Fibroblast of skin of left quadriceps (primary cell): ENCODE measurements at places on chromosomes 11 and 22.

- DNase-seq = no peak
Measured at GRCh38 chr11:111602865-111603610, 789 bp downstream of the SIK2 start.

- DNase-seq = no peak
Measured at GRCh38 chr11:64875369-64876228, 2.8 kb downstream of the EHD1 start.

DNA sequence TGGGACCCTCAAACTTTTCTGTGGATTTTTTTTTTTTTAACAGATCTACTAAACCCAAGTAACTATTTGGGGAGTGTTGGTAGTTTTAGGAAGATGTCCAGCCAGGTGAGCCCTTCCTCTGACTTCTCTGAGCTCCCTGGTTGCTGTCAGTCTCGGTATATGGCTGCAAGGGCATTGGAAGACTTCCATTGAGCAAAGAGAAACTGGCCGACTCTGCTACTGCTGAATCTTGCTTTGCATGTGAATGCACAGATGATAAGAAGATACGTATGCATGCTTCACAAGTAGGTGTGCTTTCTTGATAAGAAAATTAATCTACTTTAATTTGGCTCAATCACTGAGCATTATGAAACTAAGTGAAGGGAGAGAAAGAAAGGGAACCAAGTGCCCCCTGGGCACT is 51.1 kb downstream of the BARX2 start:
- no peak for DNase-seq

GRCh38 chr11:128336203-128336602 is 251.2 kb downstream of the ETS1 start:
- no peak for DNase-seq

DNA sequence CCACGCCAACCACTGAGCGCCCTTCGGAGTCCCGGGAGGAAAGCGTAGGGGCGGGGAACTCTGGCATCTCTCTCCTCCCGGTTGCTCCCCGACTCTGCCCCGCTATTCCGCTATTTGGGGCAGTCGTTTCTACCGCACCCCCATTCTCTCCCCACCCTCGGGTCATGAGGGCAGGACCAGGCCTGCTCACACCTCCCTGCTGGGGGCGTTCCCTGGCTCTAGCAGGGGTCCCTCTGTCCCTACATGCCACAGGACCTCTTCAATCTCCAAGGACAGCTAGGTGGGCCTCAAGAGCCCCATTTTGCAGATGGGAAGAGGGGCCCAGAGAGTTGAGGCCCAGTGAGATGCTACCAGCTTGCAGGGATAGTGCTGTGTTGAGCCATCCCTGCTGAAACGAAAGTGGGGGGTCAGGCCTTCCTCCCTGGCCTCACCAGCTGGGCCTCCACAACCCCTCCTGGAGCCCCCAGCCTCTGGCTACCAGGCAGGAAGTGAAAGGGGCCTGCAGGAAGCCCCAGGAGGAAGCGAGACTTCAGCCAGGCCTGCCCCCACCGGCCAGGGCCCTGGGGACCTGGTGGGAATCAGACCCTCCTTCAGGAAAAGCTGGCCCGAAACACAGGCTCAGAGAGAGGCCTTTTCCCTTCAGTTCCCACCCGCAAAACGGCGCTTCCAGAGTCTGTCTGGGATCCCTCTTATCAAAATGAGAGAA is 5.5 kb upstream of the SHISA8 start:
- no peak for DNase-seq

GRCh38 chr11:110716361-110716760 is 4.1 kb upstream of the ARHGAP20 start:
- DNase-seq = no peak

- DNase-seq = no peak
Measured at GRCh38 chr11:119481667-119482400, 58.9 kb upstream of the THY1 start.

DNA sequence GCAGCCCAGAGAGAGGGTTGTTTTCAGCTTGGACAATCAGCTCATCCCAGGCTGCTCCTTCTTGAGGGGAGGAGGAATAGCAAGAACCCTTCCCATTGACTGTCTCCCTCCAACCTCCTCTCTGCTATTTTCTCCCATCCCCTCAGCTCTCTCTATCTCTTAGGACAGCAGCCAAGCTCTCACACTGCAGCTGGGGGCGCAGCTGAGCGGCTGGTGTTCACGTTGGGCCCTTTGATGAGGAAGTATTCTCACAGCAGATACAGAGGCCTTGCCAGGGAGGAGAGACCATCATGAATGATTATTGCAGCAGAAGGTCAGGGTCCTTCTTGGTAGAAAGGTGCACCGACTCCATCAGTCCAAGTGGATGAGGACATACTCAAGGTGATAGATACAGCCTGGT is 26.5 kb upstream of the CADM1 start:
- DNase-seq = no peak

DNA sequence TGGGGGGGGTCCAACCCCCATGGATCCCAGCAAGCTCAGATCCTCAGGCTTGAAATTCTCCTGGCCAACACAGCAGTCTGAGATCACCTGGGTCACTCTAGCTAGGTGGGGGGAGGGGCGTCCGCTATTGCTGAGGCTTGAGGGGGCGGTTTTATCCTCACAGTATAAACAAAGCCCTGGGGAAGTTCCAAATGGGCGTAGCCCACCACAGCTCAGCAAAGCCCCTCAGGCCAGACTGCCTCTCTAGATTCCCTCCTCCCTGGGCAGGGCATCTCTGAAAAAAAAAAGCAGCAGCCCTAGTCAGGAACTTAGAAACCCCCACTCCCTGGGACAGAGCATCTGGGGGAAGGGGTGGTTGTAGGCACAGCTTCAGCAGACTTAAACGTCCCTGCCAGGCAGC is 16.7 kb downstream of the TRPC6 start:
- DNase-seq = no peak

GRCh38 chr22:44634426-44635321 is 67.3 kb upstream of the PRR5 start:
- no peak for DNase-seq

- peak; percentile 96 for DNase-seq
Measured at GRCh38 chr11:108929241-108929640, 264.4 kb downstream of the DDX10 start.

- DNase-seq = no peak
Measured at GRCh38 chr11:117092951-117093590, 5.2 kb downstream of the SIK3 start.

GRCh38 chr11:1482581-1483444 is 3.8 kb downstream of the MOB2 start:
- DNase-seq = no peak

DNA sequence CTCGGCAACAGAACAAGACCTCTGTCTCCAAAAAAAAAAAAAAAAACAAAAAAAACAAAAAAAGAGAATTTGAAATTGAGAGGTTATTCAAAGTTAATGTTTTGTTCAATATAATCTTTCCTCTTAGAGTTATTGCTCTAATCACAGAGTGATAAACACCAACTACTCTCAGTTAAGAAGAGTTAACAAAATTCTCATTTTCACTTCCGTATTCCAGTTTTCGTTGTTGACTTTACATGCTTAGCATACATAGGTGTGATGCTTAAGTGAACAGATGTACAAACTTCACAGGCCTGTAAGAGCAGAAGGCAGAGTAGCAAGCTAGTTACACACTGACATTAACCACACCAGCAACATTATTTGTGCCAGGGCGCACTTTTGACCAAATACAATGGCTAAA is 12.3 kb downstream of the EIF4ENIF1 start:
- no peak for DNase-seq

- DNase-seq = no peak
Measured at GRCh38 chr22:46626911-46627805, 7.0 kb downstream of the GRAMD4 start.

- no peak for DNase-seq
Measured at GRCh38 chr11:70697701-70698100, 299.4 kb downstream of the CTTN start.

- no peak for DNase-seq
Measured at GRCh38 chr11:65352783-65353182, 1.8 kb upstream of the TIGD3 start.
